ENCODE measurements at places on chromosomes 3 and 15.

DNA sequence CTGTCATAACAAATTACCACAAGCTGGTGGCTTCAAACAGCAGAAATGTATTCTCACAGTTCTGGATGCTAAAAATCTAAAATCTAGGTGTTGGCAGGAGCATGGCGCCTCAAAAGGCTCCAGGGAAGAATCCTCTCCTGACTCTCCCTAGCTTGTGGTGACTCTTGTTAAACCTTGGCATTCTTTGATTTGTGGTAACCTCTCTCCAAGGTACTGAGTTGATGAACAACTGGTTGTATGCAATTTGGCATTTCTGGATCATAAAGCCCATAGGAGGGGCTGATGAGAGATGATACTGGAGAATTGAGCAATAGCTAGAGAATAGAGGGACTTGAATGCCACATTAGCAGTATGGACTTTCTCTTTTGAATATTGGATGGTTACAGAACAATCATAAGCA is 821.8 kb downstream of the TBL1XR1 start:
- no peak for DNase-seq

DNA sequence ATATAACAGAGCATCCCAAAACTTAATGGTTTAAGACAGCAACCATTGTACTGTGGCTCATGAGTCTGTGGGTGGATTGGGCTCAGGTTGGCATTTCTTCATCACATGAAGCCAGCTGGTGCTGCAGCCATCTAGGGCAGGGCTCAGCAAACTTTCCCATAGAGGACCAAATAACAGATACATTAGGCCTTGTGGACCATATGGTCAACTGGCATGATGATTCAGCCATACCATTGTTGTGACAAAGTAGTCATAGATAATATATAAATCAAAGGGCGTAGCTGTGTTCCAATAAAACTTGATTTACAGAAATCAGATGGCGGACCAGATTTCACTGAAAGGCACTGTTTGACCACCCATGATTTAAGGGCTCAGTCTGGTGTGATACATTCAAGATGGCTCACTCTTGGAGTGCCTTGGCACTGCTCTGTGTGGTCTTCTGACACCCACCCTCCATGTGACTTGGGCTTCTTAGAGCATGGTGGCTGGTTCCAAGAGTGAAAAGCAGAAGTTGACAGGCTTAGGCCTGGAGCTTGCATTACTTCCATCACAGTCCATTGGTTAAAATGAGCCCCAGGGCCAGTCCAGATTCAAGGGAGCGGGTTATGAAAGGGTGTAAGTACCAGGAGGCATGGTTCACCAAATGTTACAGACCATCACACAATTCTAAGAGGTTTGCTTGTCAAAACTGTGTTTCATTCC is 40.8 kb upstream of the BHLHE40 start:
- DNase-seq: no peak

- DNase-seq: no peak
Observed at GRCh38 chr3:172034786-172035685, 4.3 kb upstream of the FNDC3B start.

- no peak for DNase-seq
Observed at GRCh38 chr15:50206020-50206419, 24.0 kb downstream of the SLC27A2 start.
